Glomerular endothelial cell (primary cell): ENCODE measurements at places on chromosomes 5 and 9.

DNA sequence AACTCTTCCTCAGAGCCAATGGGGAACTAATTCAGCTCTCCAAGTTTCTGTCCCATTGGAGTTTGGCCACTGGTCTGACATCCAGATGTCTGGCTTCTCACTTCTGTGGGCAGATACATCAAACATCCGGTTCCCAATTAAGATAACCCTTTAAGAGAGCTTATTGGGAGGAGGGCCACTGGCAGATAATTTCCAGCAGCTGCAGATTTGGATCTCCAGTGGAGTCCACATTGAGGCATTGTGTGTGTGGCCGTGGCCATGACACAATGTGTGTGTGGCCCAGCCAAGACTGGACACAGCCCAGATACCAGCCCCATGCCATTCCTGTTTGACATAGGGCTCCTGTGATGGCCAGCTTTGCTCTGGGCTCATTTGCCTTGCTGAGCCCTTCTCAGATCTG lies 110.5 kb upstream of the MAP1B start:
- no peak for DNase-seq

DNA sequence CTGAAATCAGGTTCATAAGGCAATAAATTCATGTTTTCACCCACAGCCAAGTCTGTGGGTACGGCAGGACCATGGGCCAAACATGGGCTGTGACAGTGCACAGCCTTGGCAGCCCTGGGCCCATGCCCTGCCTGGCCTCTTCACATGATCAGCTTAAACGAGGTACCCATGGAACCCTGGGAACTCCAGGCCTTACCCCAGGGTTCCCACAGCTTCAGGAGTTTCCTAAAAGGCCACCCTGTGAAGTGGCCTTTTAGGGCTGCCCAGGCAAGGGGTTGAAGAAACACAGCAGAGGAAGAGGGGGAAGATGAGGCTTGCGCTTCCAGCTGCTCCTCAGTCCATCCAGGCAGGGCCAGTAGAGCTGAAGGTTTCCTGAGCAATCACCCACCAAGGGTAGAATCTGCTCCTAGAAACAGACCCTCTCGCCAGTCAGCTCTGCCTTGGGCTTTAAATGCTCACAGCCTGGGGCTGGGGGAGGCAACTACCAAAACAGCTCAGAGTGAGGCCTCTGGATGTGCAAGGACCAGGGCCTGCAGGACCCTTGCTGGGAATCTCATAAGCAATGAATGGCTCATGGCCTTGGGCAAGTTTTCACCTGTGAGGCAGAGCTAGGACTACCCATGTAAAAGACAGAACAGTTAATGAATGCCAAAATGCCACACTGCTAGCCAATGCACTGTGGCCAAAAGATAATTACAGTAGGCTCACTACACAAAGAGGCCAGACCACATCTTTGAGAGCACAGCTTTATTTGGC lies 79.3 kb upstream of the LRRTM2 start:
- no peak for DNase-seq

DNA sequence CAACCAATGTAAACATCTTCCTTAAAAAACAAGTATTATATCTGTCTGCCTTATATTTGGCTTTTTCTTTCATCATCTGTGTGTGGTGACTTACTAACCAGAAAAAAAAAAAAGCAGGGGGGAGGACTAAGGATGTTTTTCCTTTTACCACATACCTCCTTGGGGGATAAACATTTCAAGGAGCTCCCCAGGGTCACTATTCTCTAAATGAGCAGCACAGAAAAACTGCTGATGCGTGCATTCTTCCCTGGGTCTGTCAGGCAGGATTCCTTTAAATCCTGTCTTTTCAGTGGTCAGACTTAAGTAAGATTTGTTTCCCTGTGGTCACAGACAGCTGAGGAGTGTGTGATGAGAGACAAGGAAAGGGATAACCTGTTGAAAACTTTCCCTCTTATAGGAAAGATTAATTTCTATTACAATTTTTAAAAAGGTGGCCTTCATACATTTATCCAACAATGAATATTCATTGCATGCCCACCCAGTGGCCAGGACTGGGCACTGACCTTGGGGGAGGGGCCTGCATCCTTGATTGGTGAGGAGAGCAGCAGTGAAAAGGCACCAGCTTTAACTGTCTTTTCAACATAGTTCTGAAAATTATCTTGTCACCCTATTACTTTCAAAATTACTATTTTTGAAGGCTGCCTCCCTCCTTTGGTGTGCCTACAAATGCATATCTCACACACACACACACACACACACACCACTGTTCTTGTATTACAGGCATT lies 123.1 kb downstream of the TLE4 start:
- no peak for DNase-seq

DNA sequence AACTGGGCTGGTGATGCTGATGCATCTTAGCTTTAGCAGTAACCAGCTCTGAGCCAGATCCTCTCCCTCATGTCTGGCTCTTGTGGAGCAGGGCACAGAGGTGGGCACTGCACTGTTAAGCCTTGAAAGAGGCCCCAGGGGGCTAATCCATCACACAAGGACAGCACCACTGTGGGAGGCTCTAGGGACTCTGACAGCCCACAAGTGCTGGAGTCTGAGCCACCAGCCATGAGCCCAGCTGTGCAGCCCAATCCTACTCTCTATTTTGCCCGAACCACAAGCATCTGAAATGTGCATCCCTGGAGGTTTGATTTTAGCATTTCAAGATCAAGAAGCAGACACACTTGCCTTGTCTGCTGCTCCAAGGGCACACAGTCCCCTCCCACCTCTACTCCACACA lies 407.1 kb upstream of the TRPC7 start:
- no peak for DNase-seq
